A549 treated with ZK216348 at 1 μM for 4 hours (cell line): ENCODE measurements at places on chromosomes 7 and 10. TPM values are rescaled to one million over a fixed set of nuclear protein-coding genes. Genes with fewer than 3 reads are reported as not detected.

Gene NOS3
- 0.07 to 1.0 TPM (median 0.46 TPM) in 5 replicates for total RNA-seq

Gene ITIH5
- 0.08 to 0.24 TPM (median 0.11 TPM) in 4 of 5 replicates, not detected in the other for total RNA-seq

Gene CTNNA3
- not detected in 5 replicates for total RNA-seq

Gene NME8
- total RNA-seq: not detected in 5 replicates
